ENCODE measurements at places on chromosomes 5 and 9. TPM values are rescaled to one million over a fixed set of nuclear protein-coding genes. Genes with fewer than 3 reads are reported as not detected.

The BRINP1 gene
- total RNA-seq: not detected

- H3K36me3 ChIP-seq: no peaks in the 10 kb centered on the region
- H3K27ac ChIP-seq: no peak overlapping the region
- H3K4me1 ChIP-seq: no peaks in the 10 kb centered on the region
- no peak overlapping the region for H3K4me3 ChIP-seq
- H3K27me3 ChIP-seq: no peaks in the 10 kb centered on the region
These were observed 30.3 kb upstream of the CER1 start for GRCh38 chr9:14752871-14753270.

The CCNO gene
- total RNA-seq: 3.2 TPM

DNA sequence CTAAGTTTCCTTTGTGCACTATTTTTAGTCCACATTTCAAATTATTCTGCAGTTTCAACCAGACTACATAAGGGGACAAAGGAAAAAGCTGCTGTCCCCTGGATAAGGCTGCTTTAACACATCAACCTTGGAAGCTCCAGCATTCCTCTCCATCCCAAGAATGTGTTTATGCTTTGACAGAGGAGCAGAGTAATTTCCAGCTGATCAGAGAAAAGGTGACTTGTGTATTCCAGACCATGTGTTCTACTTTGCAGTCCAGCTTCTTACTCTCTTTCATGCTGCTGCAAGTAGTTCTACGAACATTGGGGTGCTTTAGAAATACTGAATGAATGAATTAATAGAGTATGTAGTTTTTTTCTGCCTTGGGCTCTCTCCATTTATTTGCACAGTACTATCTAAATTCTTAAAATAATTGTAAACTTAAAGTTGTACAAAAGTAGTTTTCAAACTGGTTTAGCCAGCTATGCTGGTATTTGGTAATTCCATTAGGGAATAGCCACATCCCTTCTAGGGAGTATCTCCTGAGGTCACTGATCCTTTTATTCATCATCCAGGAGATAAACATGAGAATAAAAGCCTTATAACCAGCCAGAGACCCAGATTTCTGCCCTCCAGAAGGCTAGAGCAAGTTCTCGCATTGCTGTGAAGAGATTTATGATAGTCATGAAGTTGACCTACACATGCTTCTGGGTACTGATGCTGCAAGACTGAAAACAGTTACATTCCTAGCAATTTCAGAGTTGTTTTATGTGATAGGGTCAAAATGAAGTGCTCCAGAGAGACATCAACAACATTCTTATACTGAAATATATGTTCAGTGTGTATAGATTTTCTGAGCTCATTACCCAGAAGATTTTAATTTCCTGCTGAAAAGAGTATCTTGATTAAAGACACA lies 215.2 kb downstream of the COMMD10 start:
- H3K4me1 ChIP-seq: no peaks in the 10 kb centered on the region
- H3K27me3 ChIP-seq: no peaks in the 10 kb centered on the region
- no peak overlapping the region for H3K27ac ChIP-seq
- H3K36me3 ChIP-seq: no peaks in the 10 kb centered on the region
- no peak for DNase-seq
- no peak overlapping the region for H3K4me3 ChIP-seq

DNA sequence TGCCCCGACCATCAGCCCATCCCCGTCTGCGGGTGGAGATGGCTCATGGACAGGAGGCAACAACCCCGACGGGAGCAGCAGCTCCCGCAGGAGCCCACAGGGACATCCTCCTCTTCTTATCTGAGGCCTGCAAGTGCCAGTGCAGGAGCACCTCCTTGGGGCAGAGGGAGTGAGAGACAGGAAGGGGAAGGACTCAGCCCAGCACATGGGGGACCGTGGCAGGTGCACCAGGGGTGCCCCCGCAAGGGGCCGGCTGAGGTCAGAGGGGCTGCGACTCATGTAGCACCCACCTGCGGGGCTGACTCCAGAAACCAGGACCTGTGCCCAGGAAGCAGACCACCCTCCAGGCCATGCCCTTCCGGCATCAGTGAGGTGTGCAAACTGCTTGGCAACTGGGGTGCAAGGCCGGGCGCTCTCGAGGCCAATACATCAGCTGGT lies 259.8 kb upstream of the ADAMTS16 start:
- no peak overlapping the region for H3K27ac ChIP-seq
- H3K4me1 ChIP-seq: no peaks in the 10 kb centered on the region
- no peak overlapping the region for H3K4me3 ChIP-seq
- H3K27me3 ChIP-seq: no peaks in the 10 kb centered on the region

The DND1 gene
- 0.81 TPM for total RNA-seq

The PCDHB6 gene
- total RNA-seq: not detected

- no peak for DNase-seq
- H3K4me3 ChIP-seq: no peak overlapping the region
- H3K4me1 ChIP-seq: no peaks in the 10 kb centered on the region
- no peaks in the 10 kb centered on the region for H3K27me3 ChIP-seq
These were observed 562.3 kb upstream of the C9orf72 start for GRCh38 chr9:28135549-28135948.

DNA sequence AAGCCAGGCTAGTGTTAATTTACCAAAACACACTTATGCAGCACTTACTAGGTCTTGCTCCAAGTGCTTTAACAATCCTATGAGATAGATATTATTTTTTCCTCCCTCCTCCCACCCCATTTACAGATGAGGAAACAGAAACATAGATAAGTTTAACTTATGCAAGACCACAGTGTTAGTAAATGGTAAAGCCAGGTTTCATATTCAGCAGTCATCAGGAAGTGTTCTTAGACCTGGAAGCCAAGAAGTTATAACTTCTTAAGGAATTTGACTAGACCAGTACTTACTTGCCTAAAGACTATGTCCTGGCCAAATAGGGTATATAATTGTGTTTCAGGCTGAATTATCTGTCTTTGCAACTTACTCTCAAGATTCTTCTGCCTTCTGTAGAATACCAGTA lies 15.9 kb downstream of the ABHD17B start:
- H3K36me3 ChIP-seq: no peaks in the 10 kb centered on the region
- no peak overlapping the region for H3K4me3 ChIP-seq
- H3K27ac ChIP-seq: no peak overlapping the region
- no peaks in the 10 kb centered on the region for H3K27me3 ChIP-seq
- DNase-seq: no peak

The LRRC19 gene
- total RNA-seq: not detected

DNA sequence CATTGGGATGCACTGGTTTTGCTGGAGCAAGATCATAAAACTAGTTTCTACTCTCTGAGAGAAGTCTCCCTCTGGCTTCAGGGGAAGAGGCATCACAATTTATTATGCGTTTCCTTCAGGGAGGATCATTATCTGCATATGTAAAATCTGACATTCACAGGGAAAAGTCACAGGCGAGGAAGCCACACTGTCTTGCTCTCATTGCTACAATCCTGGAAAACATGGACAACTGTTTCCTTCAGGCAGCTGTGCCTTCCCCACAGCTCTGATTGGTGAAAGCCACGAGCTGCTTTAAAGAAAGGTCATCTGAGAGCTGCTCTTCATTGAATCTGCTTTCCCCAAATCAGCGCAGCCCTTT lies 397.8 kb downstream of the MED10 start:
- no peaks in the 10 kb centered on the region for H3K4me1 ChIP-seq
- no peak overlapping the region for H3K27ac ChIP-seq
- DNase-seq: no peak
- H3K27me3 ChIP-seq: no peaks in the 10 kb centered on the region

DNA sequence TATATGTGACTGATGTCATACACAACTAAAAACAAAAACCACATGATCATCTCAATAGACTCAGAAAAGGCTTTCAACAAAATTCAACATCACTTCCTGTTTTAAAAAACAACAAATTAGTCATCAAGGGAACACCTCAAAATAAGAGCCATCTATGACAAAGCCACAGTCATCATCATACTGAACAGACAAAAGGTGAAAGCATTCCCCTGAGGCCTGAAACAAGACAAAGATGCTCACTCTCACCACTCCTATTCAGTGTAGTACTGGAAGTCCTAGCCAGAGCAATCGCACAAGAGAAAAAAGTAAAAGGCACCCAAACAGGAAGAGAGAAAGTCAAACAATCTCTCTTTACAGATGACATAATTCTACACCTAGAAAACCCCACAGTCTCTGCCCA lies 893.5 kb upstream of the EDIL3 start:
- H3K27me3 ChIP-seq: no peaks in the 10 kb centered on the region
- no peak for DNase-seq
- no peaks in the 10 kb centered on the region for H3K4me1 ChIP-seq
- no peak overlapping the region for H3K4me3 ChIP-seq
- no peaks in the 10 kb centered on the region for H3K36me3 ChIP-seq

GRCh38 chr9:104028827-104029226 lies 65.3 kb upstream of the SMC2 start:
- H3K27ac ChIP-seq: no peak overlapping the region
- no peaks in the 10 kb centered on the region for H3K27me3 ChIP-seq
- no peaks in the 10 kb centered on the region for H3K36me3 ChIP-seq
- no peak for DNase-seq
- H3K4me1 ChIP-seq: no peaks in the 10 kb centered on the region
- H3K4me3 ChIP-seq: no peak overlapping the region

GRCh38 chr5:89343666-89344065 lies 460.7 kb upstream of the MEF2C start:
- H3K27me3 ChIP-seq: no peaks in the 10 kb centered on the region
- H3K27ac ChIP-seq: no peak overlapping the region
- no peaks in the 10 kb centered on the region for H3K36me3 ChIP-seq
- H3K4me1 ChIP-seq: no peaks in the 10 kb centered on the region
- DNase-seq: peak; percentile 43
- no peak overlapping the region for H3K4me3 ChIP-seq

- H3K4me1 ChIP-seq: peaks cover 31% of the 10 kb centered on the region
- 0 out of 3 replicates have a peak, but pooled peaks cover 2% of the 10 kb centered on the region for H3K36me3 ChIP-seq
- DNase-seq: peak; percentile 75
- peak within 1 kb of the TSS; percentile 51 for H3K27ac ChIP-seq
- peak within 1 kb of the TSS; percentile 64 for H3K4me3 ChIP-seq
- no peaks in the 10 kb centered on the region for H3K27me3 ChIP-seq
These were observed at the start of gene RAPGEF1 for GRCh38 chr9:131739959-131740648. TSS of gene RAPGEF1 (minus strand) at chr9:131740076. CDS start at chr9:131739830, 246 bp downstream.

DNA sequence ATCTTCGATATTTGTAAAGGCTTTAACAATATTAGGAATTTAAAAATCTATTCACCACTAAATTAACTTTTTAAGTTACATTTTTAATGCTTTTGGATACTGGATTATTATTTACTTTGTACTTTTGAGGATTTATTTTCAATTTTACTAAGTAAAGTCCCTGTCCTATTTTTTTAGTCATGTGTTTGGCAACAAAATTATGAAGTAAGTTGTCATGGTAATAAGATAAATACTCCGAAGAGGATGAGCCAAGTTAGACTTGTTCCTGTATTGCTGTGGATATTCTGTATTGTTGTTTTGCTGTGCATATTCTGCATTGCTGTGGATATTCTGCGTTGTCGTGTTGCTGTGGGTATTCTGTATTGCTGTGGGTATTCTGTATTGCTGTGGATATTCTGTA lies 210.1 kb downstream of the MTRR start:
- H3K36me3 ChIP-seq: no peaks in the 10 kb centered on the region
- H3K4me1 ChIP-seq: no peaks in the 10 kb centered on the region
- no peak for DNase-seq
- peaks cover 3% of the 10 kb centered on the region for H3K27me3 ChIP-seq

The GOLPH3 gene
- total RNA-seq: 94.6 TPM

The LCN15 gene
- total RNA-seq: not detected

The NUDT12 gene
- total RNA-seq: 17.6 TPM

- no peak overlapping the region for H3K4me3 ChIP-seq
- no peaks in the 10 kb centered on the region for H3K27me3 ChIP-seq
- peaks cover 95% of the 10 kb centered on the region for H3K4me1 ChIP-seq
- no peak overlapping the region for H3K27ac ChIP-seq
- DNase-seq: no peak
These were observed 1.6 kb downstream of the DNLZ start for GRCh38 chr9:136361754-136362449.

The TYRP1 gene
- total RNA-seq: not detected

The SLIT3 gene
- total RNA-seq: 0.04 TPM

The PCDHB12 gene
- total RNA-seq: not detected

GRCh38 chr9:128113526-128114325 lies 13.8 kb downstream of the PTGES2 start:
- peaks cover 63% of the 10 kb centered on the region for H3K4me1 ChIP-seq
- no peaks in the 10 kb centered on the region for H3K27me3 ChIP-seq
- no peak for DNase-seq
- peak overlapping the region; percentile 20 for H3K27ac ChIP-seq
- no peak overlapping the region for H3K4me3 ChIP-seq

- H3K4me1 ChIP-seq: no peaks in the 10 kb centered on the region
- no peak overlapping the region for H3K4me3 ChIP-seq
- H3K27ac ChIP-seq: no peak overlapping the region
These were observed 287.2 kb upstream of the ZNF608 start for GRCh38 chr5:125033602-125034001.

The AFAP1L1 gene
- 0.13 TPM for total RNA-seq

- DNase-seq: no peak
- H3K27ac ChIP-seq: no peak overlapping the region
- no peak overlapping the region for H3K4me3 ChIP-seq
- H3K36me3 ChIP-seq: no peaks in the 10 kb centered on the region
These were observed 133.4 kb downstream of the MRPL36 start for GRCh38 chr5:1666221-1666620.

- DNase-seq: no peak
- no peak overlapping the region for H3K4me3 ChIP-seq
- no peaks in the 10 kb centered on the region for H3K36me3 ChIP-seq
- peaks cover 20% of the 10 kb centered on the region for H3K27me3 ChIP-seq
These were observed 3.0 kb upstream of the PCDH1 start for GRCh38 chr5:141880961-141881801.

The CMBL gene
- total RNA-seq: 121 TPM

GRCh38 chr5:94485067-94485466 lies 133.3 kb downstream of the KIAA0825 start:
- H3K4me3 ChIP-seq: no peak overlapping the region
- no peaks in the 10 kb centered on the region for H3K4me1 ChIP-seq
- H3K27me3 ChIP-seq: no peaks in the 10 kb centered on the region
- H3K36me3 ChIP-seq: no peaks in the 10 kb centered on the region
- no peak for DNase-seq
- no peak overlapping the region for H3K27ac ChIP-seq

The PCDHB14 gene
- total RNA-seq: not detected

- no peaks in the 10 kb centered on the region for H3K4me1 ChIP-seq
- no peak overlapping the region for H3K4me3 ChIP-seq
- DNase-seq: no peak
These were observed 182.5 kb downstream of the MED10 start for GRCh38 chr5:6195711-6196358.

GRCh38 chr9:136254381-136255165 lies 9.0 kb upstream of the QSOX2 start:
- no peaks in the 10 kb centered on the region for H3K36me3 ChIP-seq
- H3K27ac ChIP-seq: no peak overlapping the region
- peak; percentile 64 for DNase-seq
- peaks cover 56% of the 10 kb centered on the region for H3K27me3 ChIP-seq
- no peak overlapping the region for H3K4me3 ChIP-seq

DNA sequence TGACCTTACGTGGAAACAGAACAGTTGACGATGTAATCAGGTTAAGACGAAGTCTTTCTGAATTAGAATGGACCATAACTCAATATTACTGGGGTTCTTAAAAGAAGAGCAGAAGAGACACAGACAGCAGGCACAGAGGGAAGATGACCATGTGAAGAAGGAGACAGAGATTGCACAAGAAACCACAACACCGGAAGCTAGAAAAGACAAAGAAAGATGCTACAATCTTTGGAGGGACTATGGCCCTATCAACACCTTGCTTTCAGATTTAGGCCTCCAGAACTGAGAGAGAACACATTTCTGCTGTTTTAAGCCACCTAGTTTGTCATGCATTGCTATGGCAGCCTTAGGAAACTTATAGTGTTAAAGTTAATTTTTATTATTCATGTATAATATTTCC lies 27.1 kb downstream of the CDH9 start:
- H3K36me3 ChIP-seq: no peaks in the 10 kb centered on the region
- H3K27ac ChIP-seq: no peak overlapping the region
- DNase-seq: no peak
- H3K4me3 ChIP-seq: no peak overlapping the region
- H3K27me3 ChIP-seq: no peaks in the 10 kb centered on the region

The IRX2 gene
- 0.07 TPM for total RNA-seq
